ENCODE measurements at places on chromosomes 16 and 17. TPM values are rescaled to one million over a fixed set of nuclear protein-coding genes. Genes with fewer than 3 reads are reported as not detected.

Gene SLC16A6
- total RNA-seq: 0.22 TPM

Gene QRICH2
- 1.1 TPM for total RNA-seq

Gene PRR35
- not detected for total RNA-seq

- H3K4me1 ChIP-seq: no peaks in the 10 kb centered on the region
- H3K27me3 ChIP-seq: no peaks in the 10 kb centered on the region
- H3K27ac ChIP-seq: no peak overlapping the region
Observed at GRCh38 chr16:58236231-58236690, 38.4 kb upstream of the CSNK2A2 start.

- no peak overlapping the region for H3K4me3 ChIP-seq
- H3K4me1 ChIP-seq: no peaks in the 10 kb centered on the region
- DNase-seq: no peak
- H3K36me3 ChIP-seq: no peaks in the 10 kb centered on the region
Observed at GRCh38 chr17:69949496-69949895, 125.5 kb upstream of the KCNJ16 start.

DNA sequence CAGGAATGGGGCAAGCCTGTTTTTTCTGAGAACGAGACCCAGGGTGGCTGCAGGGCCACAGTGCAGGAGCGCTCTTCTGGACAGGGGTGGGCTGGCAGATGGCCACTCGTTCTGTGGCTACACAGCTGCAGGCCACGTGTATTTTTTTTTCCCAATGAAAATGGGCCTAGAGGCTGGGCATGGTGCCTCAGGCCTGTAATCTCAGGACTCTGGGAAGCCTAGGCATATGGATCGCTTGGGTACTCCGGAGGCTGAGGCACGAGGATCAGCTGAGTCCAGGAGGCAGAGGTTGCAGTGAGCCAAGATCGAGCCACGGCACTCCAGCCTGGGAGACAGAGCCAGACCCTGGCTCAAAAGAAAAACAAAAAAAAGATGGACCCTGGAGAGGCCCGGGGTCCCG is 6.8 kb downstream of the UNKL start:
- peaks cover 8% of the 10 kb centered on the region for H3K36me3 ChIP-seq
- no peaks in the 10 kb centered on the region for H3K27me3 ChIP-seq
- H3K4me1 ChIP-seq: peaks cover 15% of the 10 kb centered on the region
- H3K4me3 ChIP-seq: peak overlapping the region; percentile 58

DNA sequence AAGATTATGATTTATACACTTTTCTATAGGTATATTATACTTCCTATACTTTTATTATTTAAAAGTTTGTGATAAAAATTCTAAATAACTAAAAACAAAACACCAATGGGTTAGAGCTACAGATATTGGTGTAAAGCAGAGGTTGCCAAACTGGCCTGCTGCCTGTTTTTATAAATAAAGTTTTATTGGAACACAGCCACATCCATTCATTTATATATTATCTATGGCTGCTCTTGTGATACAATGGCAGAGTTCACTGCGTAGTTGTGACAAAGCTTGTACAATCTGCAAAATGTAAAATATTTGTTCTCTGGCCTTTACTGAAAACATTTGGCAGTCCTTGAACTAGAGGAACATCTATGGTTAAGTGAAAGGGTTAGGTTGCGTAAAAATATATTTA is 208.7 kb downstream of the PRKCB start:
- no peaks in the 10 kb centered on the region for H3K36me3 ChIP-seq
- H3K4me3 ChIP-seq: no peak overlapping the region
- no peak for DNase-seq
- no peak overlapping the region for H3K27ac ChIP-seq

GRCh38 chr16:80948886-80949493 is 57.7 kb downstream of the CMC2 start:
- H3K36me3 ChIP-seq: no peaks in the 10 kb centered on the region
- DNase-seq: no peak
- H3K4me3 ChIP-seq: no peak overlapping the region
- H3K27ac ChIP-seq: no peak overlapping the region
- peaks cover 10% of the 10 kb centered on the region for H3K4me1 ChIP-seq

GRCh38 chr16:11439790-11440656 is 94.8 kb downstream of the RMI2 start:
- no peaks in the 10 kb centered on the region for H3K27me3 ChIP-seq
- no peak for DNase-seq
- no peak overlapping the region for H3K27ac ChIP-seq

- no peak for DNase-seq
- no peak overlapping the region for H3K27ac ChIP-seq
- no peak overlapping the region for H3K4me3 ChIP-seq
- no peaks in the 10 kb centered on the region for H3K27me3 ChIP-seq
Observed at GRCh38 chr16:11319529-11320146, 25.6 kb upstream of the RMI2 start.

GRCh38 chr16:65743558-65743957 is 621.7 kb upstream of the CDH11 start:
- DNase-seq: no peak
- H3K27me3 ChIP-seq: no peaks in the 10 kb centered on the region
- no peaks in the 10 kb centered on the region for H3K4me1 ChIP-seq
- H3K27ac ChIP-seq: no peak overlapping the region
